ENCODE measurements at places on chromosomes 12 and 14.
A peak's percentile ranks its signal among the peaks of the same experiment; 100 is the strongest.

DNA sequence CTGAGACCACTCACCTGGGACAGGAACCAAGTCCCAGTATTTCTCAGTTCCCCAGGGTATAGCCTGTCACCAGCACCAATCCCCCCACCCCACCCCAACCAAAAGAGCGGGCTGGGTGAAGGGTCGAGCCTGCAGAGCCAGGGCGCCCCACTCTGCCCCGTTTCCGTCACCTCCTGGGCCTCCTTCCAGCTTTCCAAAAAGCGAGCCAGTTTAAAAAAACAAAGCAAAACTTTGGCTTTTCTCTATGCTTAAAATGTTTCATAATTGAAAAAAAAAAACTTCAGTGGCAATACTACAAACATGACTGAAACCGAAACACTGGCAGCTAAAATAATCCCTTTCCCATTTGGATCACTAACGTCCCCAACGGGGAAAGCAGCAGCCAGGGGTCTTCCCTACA, 7.5 kb downstream of the CAMKK2 start:
- no peak for DNase-seq

DNA sequence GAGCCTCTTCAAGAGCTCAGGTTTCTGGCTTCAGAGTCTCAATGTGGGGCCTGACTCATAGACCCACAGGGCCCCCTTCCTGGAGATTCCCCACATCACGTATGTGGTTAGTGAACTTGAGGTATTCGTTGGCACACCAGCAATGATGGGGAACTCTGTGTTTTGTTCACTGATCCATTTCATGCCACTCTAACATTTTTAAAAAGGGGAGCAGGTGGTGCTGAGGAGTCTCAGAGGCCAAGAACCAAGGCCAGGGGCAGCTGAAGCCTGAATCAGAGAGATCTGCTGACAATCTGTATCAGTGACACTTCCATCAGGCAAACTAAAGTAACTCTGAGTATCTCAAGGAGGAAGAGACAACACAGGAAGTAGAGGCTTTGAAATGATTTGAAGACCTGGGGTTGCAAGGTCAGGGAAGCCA, 323.4 kb downstream of the VRK1 start:
- no peak for DNase-seq

DNA sequence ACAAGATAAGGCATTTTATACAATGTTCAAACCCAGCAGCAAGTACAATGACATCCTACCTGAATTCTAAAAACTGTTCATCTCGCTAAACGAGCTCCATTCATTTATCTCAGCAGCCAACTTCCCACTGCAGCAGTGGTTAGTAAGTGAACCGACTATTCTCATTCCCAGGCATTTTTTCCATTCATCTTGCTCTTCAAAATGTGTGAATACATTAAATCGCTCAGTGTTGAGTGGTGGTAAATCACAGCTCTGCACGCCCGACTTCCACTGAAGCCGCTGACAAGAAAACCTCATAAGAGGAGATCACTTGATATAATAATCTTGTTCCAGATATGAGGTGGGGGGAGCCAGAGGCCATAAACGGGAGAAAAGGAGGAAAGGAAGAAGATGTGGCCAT, 746.2 kb upstream of the USP15 start:
- no peak for DNase-seq

DNA sequence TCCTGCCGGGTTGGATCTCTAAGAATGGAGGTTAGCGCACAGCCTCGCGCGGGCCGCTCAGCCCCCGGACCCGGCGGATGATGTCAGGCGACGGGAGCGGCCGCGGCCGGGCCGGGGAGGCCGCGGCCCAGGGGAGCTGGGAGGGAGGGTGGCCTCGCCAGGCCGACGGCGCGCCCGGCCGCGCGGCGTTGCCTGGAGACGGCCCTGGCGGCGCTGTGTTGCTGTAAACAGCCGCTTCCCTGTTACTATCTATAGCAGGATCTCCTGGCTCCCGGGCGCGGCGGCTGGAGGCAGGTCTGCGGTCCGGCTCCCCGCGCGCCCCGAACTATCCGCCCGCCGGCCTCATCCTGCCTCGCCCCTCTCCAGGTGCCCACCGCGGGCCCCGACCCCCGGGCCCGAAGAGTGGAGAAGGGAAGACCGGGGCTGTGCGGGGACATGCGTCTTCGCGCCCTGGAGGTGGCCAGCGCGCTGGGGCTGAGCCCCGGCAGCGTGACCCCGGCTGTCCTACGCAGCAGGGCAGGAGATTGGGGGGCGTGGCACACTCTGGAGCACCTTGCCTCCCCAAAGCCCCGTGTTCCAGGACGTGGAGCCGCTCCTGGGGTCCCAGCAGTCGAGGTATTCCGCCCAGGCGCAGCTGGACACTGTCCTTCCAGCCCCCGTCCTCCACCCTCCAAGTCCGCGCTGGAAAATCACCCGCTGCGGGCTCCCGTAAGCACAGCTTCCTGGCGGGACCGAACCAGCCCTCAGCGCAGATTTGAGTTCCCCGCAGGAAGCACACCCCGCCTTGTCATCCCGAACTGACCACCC, 1.4 kb upstream of the FOS start:
- peak; percentile 88 for DNase-seq

GRCh38 chr12:60159761-60160160, 563.9 kb downstream of the SLC16A7 start:
- no peak for DNase-seq

Data from tibial nerve (tissue), 4 donors.